ENCODE measurements at places on chromosomes 12 and 14.

DNA sequence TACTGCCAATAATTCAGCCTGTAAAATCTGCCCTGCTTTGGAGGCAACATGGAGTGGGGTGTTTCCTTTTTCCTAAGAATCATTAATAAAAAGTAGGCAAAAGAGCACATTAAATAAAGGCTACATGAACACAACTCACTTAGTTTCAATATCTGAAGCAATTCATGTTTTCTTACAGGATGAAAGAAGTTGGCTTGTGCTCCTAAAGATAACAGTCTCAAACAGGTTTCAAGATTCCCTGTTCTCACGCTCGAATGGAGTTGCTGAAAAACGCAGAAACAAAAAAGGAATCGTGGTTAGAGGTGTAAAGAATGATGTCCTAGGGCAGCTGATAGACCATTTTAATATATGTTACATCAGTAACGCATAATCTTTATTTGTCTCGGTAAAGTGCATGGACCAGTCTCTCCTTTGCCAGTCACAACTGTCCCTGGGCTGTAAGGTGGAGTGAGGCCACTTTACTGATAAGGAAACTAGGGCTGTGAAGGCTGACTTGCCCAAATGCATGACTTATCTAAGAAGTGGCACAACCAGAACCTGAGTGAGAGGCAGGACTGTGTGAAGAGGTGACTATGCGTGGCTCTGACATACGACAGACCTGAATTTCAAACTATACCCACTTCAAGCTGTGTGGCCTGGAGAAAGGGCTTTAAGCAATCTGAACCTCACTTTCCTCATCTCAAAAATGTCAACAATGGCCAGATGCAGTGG, 12.6 kb downstream of the GIT2 start:
- no peak for DNase-seq

- no peak for DNase-seq
Observed at GRCh38 chr14:60537663-60538062, 28.7 kb downstream of the SIX6 start.

GRCh38 chr12:124750787-124751471, 112.7 kb downstream of the SCARB1 start:
- no peak for DNase-seq

- no peak for DNase-seq
Observed at GRCh38 chr14:61813096-61813606, 50.9 kb downstream of the SNAPC1 start.

DNA sequence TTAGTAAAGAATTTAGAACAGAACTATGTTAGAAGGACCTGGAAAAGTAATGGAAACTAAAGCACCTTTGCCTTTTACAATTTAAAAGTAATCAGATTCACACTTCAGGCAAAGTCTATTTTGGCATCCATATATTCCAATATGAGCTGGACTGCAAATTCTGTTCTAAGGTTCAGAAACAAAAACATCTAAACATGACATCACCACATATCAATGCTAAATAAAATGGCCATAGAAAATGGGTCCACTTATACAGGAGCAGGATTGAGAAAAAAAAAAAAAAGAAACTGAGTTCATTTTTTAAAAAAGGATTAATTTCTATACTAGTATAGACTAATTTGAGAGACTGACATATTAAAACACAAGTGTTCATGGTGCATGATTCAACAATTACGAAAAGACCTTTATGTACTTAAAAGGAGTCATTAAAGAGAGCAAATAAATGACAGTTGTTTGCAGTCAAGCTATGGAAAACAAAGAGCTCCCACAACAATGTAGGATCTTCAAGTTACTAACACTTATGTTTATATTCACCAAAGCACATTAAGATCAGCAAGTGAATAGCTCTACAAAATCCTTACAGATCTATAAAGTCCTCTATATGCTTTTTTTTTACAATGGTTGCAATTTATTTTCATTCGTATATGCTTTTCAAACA, 45.7 kb downstream of the DICER1 start:
- no peak for DNase-seq

- no peak for DNase-seq
Observed at GRCh38 chr14:93527203-93527607, 96.5 kb downstream of the UNC79 start.

DNA sequence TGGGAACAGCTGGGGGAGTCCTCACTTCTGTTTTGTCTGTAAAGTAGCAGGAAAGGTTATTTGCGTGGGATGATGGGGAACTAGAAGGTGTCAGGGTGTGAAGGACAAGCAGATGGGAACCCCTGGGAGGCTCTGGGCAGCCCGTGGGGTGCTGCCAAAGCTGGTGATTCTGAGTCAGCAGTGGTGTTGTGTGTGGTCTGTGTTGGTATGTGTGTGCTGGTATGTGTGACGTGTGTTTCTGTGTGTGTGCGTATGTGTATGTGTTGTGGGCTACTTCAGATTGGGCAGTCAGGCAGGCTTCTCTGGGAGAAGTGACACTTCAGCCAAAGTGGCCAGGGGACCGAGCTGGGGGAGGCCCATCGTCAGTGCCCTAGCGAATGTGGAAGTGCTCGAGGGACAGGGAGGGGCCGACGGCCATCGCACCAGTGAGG, 15.3 kb upstream of the BDKRB2 start:
- no peak for DNase-seq

DNA sequence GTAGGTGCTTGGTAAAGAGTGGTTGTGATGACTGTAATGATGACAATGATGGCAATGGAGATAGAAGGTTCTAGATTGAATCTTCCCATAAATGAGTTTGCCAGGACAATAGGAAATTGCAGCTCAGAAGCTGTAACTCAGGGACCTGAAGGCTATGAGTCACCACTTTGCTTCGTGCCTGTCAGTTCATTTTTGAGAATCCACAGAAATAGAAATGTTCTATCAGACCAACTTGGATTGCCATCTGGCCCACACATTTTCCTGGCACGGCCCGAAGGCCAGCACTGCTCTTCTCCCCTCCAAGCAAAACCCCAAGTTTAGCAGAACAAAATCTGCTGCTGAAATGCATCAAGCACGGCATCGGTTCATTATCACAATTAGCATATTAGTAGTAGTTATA, 1127.0 kb downstream of the BCL11B start:
- no peak for DNase-seq

DNA sequence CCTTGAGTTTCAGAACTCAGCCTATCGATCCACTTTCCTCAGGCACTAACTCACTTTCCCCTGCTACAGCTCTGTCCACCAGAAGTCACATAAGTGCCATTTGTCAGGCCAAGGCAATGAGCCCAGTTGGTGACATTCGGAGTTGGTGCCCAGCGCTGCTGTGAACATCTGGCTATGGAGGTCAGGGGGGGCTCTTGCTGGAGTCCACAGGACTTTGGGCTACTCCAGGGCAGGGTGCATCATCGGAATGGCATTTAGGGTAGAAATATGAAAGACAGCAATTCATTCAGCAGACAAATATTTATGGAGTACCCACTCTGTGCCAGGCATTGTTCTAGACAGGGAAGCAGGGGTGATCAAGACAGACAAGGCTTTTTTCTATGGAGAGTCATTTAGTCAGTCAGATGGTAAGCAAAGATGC, 1.5 kb upstream of the PPP1CC start:
- no peak for DNase-seq

GRCh38 chr12:117580718-117581062, 219.3 kb upstream of the NOS1 start:
- DNase-seq = no peak

DNA sequence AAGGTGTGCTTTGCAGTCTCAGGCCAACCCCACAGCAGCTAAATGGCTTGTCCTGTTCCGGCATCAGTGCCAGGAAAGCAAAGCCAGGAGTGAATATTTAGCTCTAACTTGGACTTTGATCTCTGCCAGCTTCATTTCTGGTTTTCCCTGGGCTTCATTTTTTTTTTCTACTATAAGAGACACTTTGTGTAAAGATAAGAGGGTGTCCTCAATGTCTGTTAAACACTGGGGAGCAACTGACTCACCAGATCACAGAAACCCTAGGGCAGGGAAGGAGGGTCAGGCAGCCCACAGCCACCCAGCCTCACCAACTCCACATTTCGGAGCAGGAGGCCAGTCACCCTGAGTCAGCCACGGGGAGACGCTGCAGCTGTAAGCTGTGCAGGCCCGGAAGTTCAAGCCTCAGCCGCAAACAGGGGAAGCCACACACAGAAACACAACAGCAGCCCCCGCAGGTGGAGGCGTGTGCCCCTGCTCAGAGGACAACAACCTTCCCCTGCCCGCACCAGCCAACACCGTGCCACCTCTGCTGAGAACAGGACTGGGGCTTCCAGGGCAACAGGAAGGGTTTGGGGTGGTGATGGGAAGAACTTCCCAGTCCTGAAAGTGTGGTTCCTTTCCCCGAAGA, 6.3 kb downstream of the TNFRSF1A start:
- peak; percentile 83 for DNase-seq

- DNase-seq = no peak
Observed at GRCh38 chr12:41709463-41710285, 435.0 kb downstream of the GXYLT1 start.

DNA sequence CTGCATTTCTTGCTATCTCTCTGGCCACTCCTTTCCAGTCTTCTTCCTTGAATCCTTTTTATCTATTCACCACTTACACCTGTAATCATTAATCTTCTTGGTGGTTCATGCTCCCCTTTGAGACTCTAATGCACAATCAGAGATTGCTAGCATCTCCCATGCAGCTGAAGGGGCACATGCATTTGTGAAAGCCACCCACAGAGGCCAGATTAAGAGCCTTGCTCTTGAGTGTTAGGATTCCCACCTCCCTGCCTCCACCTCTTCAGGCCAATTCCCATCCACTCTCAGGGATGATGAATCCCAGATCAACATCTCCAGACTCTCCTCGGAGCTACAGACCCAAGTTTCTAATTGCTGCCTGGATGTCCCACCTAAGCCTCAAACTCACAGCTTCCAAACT, 19.4 kb upstream of the KRT18 start:
- no peak for DNase-seq

GRCh38 chr12:116027551-116027821, 250.0 kb downstream of the MED13L start:
- DNase-seq = no peak

- DNase-seq = no peak
Observed at GRCh38 chr12:124273630-124274029, 21.3 kb upstream of the RFLNA start.

DNA sequence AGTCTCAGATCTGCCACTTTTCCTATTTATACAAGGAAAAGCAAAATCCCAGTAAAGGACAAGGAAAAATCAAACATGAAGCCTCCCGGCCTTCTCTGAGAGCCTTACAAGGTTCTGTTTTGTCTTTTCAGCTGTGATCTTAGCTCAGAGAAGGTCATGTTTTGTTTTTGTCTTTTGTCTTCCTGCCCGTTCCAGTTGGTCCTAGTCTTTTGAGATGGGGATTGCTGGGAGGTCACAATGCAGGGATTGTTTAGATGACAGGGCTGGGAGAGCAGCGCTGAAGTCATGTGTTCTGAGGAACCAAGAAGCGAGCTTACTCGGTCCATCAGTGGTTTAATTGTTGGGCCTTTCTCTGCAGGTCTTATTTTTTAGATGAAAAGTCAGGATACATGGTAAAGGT, 6.0 kb downstream of the PLEKHH1 start:
- no peak for DNase-seq

GRCh38 chr12:51898937-51899336, 8.4 kb upstream of the ACVRL1 start:
- DNase-seq = no peak

- DNase-seq = no peak
Observed at GRCh38 chr12:59357811-59358210, 238.0 kb upstream of the SLC16A7 start.

- no peak for DNase-seq
Observed at GRCh38 chr12:91331371-91331770, 148.8 kb upstream of the DCN start.

GRCh38 chr14:24353559-24354481, 14.0 kb upstream of the RIPK3 start:
- DNase-seq = no peak
